ENCODE measurements at places on chromosomes 7 and 10.
A peak's percentile ranks its signal among the peaks of the same experiment; 100 is the strongest.

DNA sequence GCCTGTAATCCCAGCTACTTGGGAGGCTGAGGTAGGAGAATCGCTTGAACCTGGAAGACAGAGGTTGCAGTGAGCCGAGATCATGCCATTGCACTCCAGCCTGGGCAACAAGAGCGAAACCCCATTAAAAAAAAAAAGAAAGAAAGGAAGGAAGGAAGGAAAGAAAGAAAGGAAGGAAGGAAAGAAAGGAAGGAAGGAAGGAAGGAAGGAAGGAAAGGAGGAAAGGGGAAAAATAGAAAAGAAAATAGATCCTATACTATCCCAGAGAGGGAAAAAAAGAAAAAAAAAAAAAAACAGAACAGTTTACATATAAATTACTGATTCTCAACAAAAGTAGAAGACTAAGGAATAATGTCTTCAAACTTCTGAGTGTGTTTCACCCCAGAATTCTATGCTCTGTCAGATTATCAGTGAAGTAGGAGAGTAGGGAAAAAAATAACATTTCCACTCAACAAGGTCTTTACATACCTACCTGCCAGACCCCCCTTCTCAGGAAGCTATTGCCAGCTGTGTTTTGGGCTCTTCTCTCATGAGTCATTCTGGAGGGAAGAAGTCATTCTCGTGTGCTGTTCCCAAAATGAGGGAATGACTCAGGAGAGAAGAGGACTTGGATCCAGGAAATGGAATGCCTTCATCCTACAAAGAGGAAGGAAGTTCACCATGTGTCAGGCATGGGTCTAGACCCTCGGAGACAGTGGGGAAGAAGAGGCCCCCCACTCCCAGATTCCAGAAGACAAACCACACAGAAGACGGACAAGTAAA, 20.9 kb downstream of the RGS10 start:
- no peak for DNase-seq

DNA sequence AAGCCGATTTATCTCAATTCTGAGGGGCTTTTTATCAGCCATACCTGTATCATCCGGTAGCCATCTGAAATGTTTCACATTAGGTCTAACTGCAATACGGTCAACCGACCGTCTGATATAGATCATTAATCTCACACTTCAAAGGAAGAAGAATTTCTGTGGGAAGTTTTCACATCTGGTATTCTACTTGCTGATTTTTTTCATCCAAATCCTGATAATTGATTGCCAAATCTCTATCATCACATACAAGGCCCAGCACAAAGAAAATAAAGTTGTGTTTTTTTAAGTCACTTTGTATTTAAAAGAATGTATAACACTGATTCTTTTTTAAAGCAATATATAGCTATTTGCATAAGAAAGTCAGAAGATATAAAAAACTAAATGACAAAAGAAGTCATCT, 132.3 kb downstream of the DKK1 start:
- DNase-seq, result no peak

- DNase-seq, result no peak
Observed at GRCh38 chr10:36117890-36118289, 475.8 kb upstream of the FZD8 start.

DNA sequence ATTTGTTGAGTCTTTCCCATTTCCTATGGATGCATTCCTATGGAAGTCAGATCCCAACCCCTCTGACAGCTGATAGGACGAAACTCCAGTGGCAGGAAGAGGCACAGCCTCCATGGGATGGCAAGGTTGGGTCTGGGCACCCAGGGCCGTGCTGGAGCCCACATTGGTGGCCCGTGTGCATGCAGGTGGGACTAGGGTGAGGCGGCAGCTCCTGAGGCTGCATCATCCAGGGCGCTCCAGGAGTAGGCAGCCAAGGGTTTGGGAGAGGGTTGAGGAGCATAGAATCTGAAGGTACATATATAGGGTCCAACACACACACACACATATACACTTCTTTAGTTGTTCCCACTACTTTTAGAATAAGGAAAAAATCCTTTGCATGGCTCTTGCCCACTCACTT, 81.4 kb upstream of the BMPER start:
- DNase-seq, result no peak

- DNase-seq, result no peak
Observed at GRCh38 chr7:102473271-102473991, 5.3 kb downstream of the POLR2J start.

DNA sequence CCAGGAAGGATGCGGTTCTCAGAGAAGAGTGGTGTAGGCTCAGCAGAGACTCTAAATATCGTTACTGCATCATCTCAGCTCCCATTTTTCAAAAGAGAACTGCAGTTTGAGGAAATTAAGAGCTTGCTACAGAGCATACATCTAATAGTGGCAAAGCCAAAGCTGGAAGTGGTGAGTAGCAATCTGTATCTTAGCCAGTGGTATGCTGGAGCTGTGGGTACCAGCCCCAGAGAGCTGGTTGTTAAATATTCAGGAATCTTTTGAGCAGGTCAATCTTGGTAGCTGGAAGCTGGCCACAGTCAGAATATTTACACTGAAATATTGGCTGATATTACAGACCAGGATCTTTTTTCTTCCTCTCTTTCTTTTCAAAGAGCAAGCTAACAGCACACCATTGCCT, 88.4 kb upstream of the STEAP1B start:
- no peak for DNase-seq

- no peak for DNase-seq
Observed at GRCh38 chr7:25595996-25596395, 367.7 kb upstream of the NPVF start.

DNA sequence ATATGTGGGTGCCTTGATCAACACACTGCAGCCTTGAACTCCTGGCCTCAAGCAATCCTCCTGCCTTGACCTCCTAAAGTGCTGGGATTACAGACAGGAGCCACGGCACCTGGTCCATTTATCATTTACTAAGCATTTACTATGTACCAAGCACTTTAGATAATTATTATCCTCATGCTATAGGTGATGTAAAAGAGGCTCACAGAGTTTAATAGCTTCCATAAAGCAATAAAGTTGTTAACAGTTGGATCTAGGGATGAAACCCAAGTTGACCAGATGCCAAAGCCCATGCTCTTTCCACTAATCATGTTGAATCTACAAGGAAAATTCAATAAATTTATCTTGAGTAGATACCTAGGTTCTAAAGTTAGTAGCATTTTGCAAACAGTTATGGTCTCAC, 5.0 kb downstream of the NAPEPLD start:
- DNase-seq, result no peak

DNA sequence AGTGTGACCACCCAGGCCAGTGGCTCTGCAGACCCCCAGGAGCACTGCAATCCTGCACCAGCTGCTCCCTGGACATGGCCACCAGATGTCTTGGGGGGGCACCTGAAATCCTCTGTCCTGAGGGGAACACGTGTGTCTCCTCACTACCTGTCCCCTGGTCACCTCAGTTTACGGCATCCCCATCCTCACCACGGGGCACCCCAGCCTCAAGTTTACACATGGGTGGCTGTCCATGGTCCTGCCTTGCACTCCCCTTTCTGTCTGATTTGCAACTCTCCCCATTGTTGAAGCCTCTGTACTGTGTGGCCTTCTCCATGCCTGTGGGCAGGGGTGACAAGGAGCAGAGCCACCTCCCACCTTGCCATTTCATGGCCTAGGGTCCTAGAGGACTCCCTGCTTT, 67.2 kb downstream of the RAMP3 start:
- no peak for DNase-seq

GRCh38 chr7:2099048-2099957, 133.4 kb downstream of the MAD1L1 start:
- no peak for DNase-seq

DNA sequence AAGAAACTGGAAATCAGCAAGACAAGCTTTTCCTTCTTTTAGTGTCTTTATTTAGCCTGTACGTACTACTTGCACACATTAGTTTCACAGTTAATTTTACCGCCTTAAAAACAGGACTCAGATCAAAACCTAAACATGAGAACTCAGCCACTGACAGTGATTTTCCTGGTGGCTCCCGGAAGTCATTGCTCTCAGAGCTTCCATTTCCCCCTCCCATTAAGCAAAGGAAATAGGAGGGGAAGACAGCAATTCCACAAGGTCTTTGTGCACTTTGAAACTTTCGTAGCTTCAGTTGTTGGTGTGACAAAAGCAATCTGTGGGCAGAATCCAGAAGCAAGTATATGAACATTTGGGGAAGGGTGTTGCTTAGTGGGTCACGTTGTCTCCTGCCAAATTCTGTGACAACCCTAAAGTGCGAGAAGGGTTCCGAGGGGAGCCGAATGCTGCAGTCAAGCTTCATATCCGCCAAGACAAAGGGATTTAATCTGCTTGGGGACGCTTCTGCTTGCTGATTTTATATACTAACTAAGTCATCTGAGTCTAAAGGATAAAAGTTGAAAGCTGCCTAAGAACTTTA, 30.4 kb downstream of the FAM53B start:
- DNase-seq, result no peak

- DNase-seq, result no peak
Observed at GRCh38 chr10:101655570-101655969, 39.4 kb downstream of the FBXW4 start.

- DNase-seq, result no peak
Observed at GRCh38 chr7:3911685-3912084, 610.6 kb downstream of the SDK1 start.

- DNase-seq, result no peak
Observed at GRCh38 chr10:119784340-119785067, 58.7 kb downstream of the INPP5F start.

DNA sequence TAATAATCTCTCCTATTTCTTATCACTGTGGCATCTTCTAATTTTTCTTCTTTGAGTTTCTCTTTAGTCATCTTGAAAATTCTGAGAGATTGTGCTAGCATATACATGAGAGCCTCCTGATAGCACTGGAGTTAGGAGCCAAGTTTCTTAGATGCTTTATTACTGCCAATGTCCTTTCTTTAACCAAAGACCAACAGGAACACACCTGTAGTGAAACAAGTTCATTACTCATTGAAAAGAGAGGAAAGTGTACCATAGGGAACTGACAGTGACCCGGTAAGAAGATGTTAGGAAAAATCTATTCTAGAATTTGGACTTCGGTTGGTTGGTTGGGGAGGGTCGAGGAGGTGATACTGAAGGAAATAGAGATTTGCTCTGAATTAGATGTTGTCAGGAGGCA, 27.1 kb upstream of the CD36 start:
- no peak for DNase-seq

GRCh38 chr10:75400771-75401568, 594 bp downstream of the ZNF503 start:
- DNase-seq, result peak; percentile 83

DNA sequence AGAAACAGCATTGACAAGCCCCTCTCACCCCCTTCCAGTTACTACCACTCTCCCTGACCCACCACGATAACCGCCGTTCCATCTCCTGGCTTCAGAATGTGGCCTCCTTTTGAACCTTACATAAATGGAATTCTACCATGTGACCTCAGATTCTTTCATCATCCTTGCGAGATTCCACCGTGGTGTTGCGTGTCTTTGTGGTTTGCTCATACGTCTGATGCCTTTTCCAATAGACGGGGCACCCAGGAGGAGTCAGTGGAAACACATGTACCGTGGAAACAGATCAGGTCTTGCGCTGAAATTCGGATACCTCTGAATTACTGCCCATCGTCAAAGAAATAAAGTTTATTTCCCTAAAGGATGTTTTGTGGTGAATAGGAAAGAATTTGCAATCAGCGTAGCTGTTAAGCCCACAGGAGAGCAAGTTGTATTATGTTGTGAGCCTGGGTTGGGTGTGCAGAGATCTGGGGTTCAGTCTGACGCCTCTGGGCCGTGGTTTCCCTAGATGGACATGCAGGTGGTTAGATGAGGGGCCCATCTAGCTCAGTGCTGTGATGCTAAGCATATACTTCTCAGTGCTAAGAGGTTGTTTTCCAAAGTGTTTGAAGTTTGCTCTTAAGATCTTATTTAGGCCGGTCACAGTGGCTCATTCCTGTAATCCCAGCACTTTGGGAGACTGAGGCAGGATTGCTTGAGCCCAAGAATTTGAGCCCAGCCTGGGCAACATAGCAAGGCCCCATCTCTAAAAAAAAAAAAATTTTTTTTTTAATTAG, 29.1 kb downstream of the GTF2IRD1 start:
- DNase-seq, result no peak

- DNase-seq, result no peak
Observed at GRCh38 chr7:117014673-117015133, 61.4 kb downstream of the ST7 start.

DNA sequence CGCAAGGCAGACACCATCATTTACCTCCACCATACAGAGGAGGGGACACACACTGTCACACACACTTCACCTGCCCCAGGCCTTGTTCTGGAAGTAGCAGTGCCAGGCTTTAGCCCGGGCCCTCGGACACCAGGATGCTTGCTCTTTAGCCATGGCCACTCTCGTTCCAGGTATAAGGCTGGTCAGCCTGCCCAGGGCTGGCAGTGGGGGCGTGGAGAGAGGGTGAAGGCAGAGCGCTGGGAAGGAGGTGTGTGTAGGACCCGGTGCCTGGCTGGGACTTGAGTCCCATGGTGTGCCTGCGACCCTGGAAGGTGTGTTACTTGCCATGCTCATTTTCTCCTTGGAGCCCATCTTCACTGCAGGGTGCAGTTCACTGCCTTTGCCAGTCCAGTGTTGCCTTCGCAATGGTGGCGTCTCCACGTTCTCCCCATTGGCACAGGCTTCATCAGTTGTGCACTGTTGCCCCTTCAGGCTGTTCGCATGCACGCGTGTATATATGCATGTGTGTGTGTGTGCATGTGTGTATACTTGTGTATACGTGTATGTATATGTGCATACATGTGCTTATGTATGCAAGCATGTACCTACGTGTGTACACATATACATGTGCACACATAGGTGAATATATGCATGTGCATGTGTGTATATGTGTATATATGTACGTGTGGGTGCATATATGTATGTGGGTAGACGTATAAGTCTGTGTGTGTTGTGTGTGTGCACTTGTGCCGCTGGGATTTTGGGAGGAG, 153.4 kb downstream of the CAMK1D start:
- DNase-seq, result peak; percentile 46

DNA sequence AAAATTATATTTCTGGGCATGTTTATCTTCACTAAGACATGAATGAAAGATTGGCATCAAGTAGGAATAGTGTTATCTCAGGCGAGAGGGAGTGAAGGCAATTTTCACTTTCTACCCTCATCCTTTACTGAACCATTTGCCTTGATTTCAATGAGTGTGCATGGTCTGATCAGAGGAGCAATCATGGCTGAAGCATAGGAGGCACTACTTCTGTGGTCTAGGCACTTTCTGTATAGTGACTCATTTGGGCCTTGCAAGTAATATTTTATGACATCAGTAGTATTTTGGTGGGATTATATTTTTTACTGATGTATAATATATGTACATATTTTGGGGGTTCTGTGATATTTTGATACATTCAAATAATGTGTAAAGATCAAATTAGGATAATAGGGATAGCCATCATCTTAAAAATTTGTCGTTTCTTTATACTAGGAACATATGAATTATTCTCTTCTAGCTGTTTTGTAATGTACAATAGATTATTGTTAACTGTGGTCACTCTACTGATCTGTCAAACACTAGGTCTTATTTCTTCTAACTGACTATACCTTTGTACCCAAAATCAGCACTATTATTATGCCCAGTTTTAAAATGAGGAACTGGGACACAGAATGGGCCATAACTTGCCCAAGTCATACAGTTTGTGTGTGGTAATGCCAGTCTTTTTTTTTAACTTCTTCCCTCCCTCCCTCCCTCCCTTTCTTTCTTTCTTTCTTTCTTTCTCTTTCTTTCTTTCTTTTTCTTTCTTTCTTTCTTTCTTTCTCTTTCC, 101.9 kb downstream of the RAB11FIP2 start:
- DNase-seq, result no peak
